ENCODE measurements at places on chromosomes 6 and 20. TPM values are rescaled to one million over a fixed set of nuclear protein-coding genes. Genes with fewer than 3 reads are reported as not detected.

BPIFB4 gene
- total RNA-seq: not detected

ARMC2 gene
- total RNA-seq: 0.34 TPM

AIF1 gene
- 6.1 TPM for total RNA-seq

SLC4A11 gene
- 26.0 TPM for total RNA-seq

MEP1A gene
- not detected for total RNA-seq

C6orf15 gene
- total RNA-seq: 12.7 TPM

SMPDL3A gene
- total RNA-seq: 112 TPM

NRSN1 gene
- total RNA-seq: not detected

IMPG1 gene
- total RNA-seq: not detected

CST5 gene
- total RNA-seq: not detected

TRIM15 gene
- total RNA-seq: 1.2 TPM

SYCP2 gene
- 2.7 TPM for total RNA-seq

RCAN2 gene
- total RNA-seq: 18.7 TPM

B3GALT4 gene
- total RNA-seq: 31.0 TPM

AVP gene
- total RNA-seq: not detected

EBF4 gene
- 9.9 TPM for total RNA-seq

Measured in lower leg skin (tissue), 4 donors.